ENCODE measurements at places on chromosomes 7 and 10.

GRCh38 chr7:21903020-21903786, 42.5 kb downstream of the CDCA7L start:
- DNase-seq, result no peak

DNA sequence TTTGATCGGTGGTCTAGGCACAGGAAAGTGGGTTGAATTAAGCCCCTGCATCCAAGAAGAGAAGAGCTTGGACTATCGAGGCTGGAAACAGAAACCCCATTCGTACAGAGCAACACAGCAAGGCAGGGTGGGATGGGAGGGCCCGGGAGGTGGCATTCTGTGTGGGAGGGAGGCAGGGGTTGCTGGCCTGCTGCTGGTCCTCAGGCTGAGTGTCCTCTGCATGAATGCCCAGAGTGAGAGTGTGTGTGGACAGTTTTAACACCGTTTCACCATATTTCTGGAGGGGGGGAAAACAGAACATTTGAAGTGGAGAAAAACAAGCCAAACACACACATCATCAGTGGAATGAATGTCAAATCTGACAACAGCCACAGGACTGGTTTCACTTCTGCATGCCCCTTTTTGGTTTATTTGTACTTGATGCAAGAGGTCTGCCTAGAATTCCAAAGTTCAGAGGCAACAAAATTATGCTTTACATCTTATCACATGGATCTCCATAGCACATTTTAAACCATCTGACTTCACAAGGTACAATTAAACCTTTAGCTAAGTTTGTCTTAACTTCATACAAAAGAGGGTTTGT, 11.1 kb upstream of the ENO4 start:
- DNase-seq, result no peak

DNA sequence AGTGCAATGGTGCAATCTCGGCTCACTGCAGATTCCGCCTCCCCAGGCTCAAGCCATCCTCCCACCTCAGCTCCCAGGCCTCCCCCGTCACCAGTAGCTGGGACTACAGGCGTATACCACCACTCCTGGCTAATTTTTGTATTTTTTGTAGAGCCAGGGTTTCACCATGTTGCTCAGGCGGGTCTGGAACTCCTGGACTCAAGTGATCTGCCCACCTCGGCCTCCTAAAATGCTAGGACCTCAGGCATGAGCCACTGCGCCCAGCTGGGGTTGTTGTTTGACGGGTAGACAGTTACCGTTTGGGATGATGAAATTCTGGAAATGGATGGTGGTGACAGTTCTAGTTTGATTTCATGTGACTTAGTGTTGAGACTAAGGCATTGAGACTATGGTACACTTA, 15.3 kb downstream of the CALML3 start:
- DNase-seq, result no peak

GRCh38 chr7:29649876-29650275, 86.2 kb downstream of the PRR15 start:
- no peak for DNase-seq
